WTC11 (cell line): ENCODE measurements at places on chromosomes 1 and 21. TPM values are rescaled to one million over a fixed set of nuclear protein-coding genes. Genes with fewer than 3 reads are reported as not detected.

The VASH2 gene
- total RNA-seq = 251 to 303 TPM (median 254 TPM) in 3 replicates

The BTF3L4 gene
- total RNA-seq = 74.7 to 89.4 TPM (median 79.0 TPM) in 3 replicates

The SERTAD4 gene
- total RNA-seq = 2.7 to 4.6 TPM (median 2.8 TPM) in 3 replicates

The PARS2 gene
- 11.5 to 12.1 TPM (median 12.1 TPM) in 3 replicates for total RNA-seq

The SPOCD1 gene
- 3.0 to 4.9 TPM (median 3.7 TPM) in 3 replicates for total RNA-seq

The SPRR3 gene
- not detected in 3 replicates for total RNA-seq

DNA sequence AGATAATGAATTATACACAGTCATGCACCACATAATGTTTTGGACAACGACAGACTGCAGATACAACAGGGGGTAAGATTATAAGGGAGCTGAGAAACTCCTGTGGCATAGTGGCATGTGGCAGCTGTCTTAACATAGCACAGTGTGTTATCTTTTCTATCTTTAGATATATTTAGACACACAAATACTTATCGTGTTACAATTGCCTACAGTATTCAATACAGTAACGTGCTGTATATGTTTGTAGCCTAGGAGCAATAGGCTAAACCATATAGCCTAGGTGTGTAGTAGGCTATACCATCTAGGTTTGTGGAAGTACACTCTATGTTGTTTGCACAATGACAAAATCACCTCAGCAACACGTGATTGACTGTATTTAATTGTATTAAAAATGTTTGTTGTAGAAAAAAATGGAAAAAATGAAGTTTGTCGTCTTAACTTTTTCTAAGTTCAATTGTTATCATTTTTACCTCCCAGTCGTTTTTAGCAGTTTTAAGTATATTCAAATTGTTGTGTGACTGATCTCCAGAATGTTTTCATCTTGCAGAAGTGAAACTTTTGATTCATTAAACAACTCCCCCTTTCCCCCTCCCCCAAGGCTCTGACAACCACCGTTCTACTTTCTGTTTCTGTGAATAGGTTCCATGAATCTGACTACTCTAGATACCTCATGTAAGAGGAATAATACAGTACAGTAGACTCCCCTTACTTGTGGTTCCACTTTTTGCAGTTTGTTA is 351.0 kb upstream of the B3GALT2 start:
- peaks cover 8% of the 10 kb centered on the region for H3K4me1 ChIP-seq
- H3K27me3 ChIP-seq = no peaks in the 10 kb centered on the region
- H3K27ac ChIP-seq = no peak overlapping the region
- no peaks in the 10 kb centered on the region for H3K36me3 ChIP-seq
- no peak overlapping the region for H3K4me3 ChIP-seq

DNA sequence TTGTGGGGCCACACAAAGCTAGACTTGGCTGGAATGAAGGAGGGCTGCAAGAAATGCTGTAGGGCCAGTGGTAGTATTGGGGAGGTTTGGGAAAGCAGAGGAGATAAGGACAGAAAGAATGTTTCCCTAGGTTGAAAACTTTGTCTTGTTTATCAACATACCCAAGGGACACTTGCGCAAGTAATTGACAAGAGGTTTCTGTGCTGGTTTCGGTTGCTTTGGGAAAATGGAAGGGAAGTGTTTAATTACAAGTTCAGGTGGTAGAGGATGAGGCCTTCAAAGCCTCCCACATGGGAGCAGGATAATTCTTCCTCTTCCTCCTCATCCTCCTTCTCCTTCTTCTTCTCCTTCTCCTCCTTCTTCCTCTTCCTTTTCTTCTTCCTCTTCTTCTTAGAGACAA is 182.1 kb upstream of the LMO4 start:
- peaks cover 41% of the 10 kb centered on the region for H3K27me3 ChIP-seq
- no peaks in the 10 kb centered on the region for H3K36me3 ChIP-seq
- no peak overlapping the region for H3K27ac ChIP-seq
- no peak for DNase-seq
- H3K4me3 ChIP-seq = no peak overlapping the region

DNA sequence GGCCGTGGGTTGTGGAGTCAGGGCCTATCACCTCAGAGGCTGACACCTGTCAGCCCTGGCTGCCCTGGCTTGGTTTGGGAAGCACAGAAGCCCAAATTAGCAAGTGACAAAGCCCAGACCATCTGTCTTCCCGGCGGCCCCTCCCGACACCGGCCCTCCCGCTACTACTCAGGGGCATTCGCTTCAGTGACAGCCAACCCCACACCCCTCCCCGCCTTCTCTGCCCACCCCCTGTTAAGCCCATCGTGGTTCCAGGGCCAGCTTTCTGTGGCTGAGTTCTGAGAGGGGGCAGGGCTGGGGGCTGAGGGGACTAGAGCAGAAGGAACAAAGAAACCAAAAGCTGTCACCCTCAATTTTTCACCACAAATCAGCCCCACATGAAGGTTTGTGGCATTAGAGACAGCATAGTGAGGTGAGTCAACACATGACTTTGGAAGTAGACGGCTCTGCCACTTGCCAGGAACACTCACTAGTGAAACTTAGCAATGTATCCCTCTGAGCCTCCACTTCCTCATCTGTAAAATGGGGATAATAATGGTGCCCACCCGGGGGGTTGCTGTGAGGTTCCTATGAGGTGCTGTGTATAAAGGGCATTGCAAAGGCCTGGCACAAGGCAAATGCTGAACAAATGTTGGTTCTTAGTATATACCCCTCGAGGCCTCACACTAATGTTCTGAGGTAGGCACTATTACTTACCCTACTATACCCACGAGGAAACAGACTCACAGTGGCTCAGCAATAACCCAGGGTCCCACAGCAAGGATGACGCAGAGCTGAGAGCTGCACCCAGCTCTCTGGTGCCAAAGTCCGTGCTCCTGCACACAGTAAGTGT is 5.2 kb upstream of the TNNI1 start:
- H3K27ac ChIP-seq = no peak overlapping the region
- no peak for DNase-seq

GRCh38 chr1:31483012-31483946 is 70.3 kb downstream of the SERINC2 start:
- no peak overlapping the region for H3K4me3 ChIP-seq
- no peak overlapping the region for H3K27ac ChIP-seq
- peaks cover 3% of the 10 kb centered on the region; the same call in 1 of the 2 replicates for H3K27me3 ChIP-seq
- no peak for DNase-seq
- peaks cover 22% of the 10 kb centered on the region for H3K4me1 ChIP-seq

DNA sequence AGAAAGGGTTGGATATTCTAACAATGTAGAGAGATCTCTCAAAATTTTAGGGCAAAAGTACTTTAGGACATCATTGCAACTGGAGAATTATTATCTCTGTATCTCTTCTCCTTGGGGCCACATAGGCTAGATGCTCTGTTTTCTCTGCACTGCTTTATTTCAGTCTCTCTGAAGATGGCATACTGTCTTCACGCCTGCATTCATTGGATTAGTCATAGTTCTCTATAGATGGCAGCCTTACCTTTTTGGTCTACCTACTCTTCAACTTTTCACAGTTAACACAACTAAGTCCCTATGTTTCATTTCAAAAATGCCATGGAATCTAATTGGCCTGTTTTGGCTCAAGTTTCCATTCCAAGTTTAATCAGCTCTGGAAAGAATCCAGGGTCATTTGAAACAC is 1623.3 kb upstream of the B3GALT2 start:
- H3K36me3 ChIP-seq = peaks cover 23% of the 10 kb centered on the region
- DNase-seq = no peak
- H3K4me3 ChIP-seq = no peak overlapping the region
- H3K27ac ChIP-seq = no peak overlapping the region

DNA sequence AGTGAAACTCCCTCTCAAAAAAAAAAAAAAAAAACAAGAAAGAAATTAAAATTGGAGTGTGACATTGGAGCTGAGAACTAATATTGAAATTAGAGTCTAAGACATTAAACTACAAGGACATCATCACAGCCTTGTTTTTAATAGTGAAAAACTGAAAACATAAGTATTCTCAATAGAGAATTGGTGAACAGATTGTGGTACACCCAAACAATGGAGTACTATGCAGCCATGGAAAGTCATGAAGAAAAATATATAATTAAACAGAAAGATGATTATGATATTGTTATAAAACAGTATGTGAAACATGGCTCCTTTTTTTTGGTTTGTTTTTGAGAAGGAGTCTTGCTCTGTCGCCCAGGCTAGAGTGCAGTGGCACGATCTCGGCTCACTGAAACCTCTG is 43.4 kb downstream of the NCMAP start:
- H3K36me3 ChIP-seq = no peaks in the 10 kb centered on the region
- H3K27ac ChIP-seq = no peak overlapping the region
- DNase-seq = no peak
- no peak overlapping the region for H3K4me3 ChIP-seq
- no peaks in the 10 kb centered on the region for H3K4me1 ChIP-seq

GRCh38 chr1:156766298-156767100 is 836 bp upstream of the PRCC start:
- no peak overlapping the region; the same call in 1 of the 2 replicates for H3K27ac ChIP-seq
- H3K4me1 ChIP-seq = peaks cover 34% of the 10 kb centered on the region
- no peaks in the 10 kb centered on the region for H3K27me3 ChIP-seq
- no peak overlapping the region for H3K4me3 ChIP-seq

DNA sequence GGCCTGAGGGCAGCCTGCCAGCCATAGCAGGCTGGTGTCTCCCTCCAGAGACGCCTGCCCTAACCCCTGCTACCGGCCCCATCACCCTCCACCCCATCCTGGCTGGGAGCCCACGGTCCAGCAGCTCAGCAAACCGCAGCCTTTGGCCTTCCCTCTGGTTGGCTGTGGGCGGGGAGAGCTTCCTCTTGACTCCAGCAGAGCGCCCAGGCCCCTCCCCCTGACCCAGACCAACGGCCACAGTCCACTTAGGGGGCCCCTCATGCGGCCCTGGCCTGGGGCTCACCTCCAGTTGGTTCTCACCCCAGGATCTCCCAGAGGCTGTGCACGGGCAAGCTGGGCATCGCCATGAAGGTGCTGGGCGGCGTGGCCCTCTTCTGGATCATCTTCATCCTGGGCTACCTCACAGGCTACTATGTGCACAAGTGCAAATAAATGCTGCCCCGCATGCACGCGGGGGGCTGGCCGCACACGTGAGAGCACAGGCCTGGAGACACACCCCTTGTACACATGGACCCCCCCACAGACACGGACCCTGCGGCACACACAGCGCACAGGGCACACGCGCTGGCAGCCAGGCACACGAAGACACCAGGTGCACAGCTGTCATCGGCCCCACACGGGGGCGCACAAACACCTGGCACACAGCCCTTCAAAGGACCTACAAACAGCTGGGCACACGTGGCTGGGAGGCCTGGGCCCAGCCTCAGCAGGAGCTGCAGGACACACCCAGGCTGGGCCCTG is 3.1 kb downstream of the SMIM1 start:
- peaks cover 16% of the 10 kb centered on the region for H3K36me3 ChIP-seq
- H3K27me3 ChIP-seq = no peaks in the 10 kb centered on the region; the same call in none of the 2 replicates
- H3K4me1 ChIP-seq = peaks cover 22% of the 10 kb centered on the region
- peak; percentile 64 for DNase-seq
- H3K4me3 ChIP-seq = no peak overlapping the region; the same call in 1 of the 2 replicates
- H3K27ac ChIP-seq = no peak overlapping the region

DNA sequence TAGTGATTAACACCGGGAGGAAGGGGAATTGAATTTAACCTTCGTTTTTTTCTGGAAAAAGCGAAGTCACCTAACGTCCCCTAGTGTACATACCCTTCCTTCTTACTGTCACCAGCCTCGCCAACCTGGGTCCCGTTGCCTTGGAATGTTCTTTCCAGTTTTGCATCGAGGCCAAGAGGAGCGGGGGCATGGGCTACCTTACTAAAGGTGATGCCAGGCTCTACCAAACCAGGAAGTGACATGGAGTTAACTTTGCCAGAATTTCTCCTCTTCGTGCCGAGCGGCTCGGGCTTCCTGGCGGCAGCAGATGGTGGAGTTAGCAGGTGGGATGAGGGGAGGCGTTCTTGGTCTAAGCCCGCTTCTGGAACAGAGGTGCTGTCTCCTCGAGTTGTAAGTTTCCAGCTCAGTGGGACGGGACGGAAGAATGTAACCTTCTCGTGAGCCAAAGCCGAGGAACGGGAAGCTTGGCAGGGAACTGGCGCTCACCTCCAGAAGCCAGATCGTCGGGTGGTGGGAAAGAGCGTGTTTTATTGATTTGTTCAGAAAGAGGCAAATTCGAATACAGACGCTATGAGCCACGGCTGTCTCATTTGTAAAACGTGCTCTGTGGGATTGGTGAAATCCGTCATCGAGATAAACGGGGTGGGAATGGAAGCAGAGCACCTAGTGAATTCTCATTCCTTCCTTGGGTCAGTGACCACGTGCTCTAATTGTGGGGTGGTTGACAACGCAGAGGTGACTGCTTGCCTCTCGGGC is 486 bp downstream of the NIPAL3 start:
- peaks cover 36% of the 10 kb centered on the region for H3K4me1 ChIP-seq
- H3K36me3 ChIP-seq = peaks cover 6% of the 10 kb centered on the region; the same call in 1 of the 2 replicates
- H3K27ac ChIP-seq = no peak overlapping the region; the same call in 1 of the 2 replicates
- peak overlapping the region; percentile 93 for H3K4me3 ChIP-seq
- DNase-seq = no peak
- H3K27me3 ChIP-seq = no peaks in the 10 kb centered on the region

DNA sequence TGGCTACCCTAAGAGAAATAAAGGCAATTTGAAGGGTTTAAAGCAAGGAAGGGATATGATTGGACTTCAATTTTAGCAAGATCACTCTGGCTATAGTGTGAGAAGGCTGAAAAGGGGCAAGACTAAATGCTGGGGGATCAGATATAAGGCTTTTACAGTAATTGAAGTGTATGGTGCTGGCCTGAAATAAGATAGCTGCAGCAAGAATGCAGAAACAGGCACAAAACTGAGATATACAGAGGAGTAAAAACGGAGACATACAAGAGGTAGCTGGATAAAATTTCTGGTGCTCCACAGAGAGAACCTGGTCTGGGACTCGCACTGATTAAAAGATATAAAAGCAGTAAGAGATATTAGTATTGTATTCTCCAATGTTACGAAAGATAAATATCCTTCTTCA is 92.0 kb downstream of the DENND1B start:
- no peak overlapping the region for H3K27ac ChIP-seq
- no peaks in the 10 kb centered on the region for H3K27me3 ChIP-seq
- H3K4me3 ChIP-seq = no peak overlapping the region
- H3K36me3 ChIP-seq = peaks cover 7% of the 10 kb centered on the region
- peaks cover 15% of the 10 kb centered on the region for H3K4me1 ChIP-seq
- no peak for DNase-seq

DNA sequence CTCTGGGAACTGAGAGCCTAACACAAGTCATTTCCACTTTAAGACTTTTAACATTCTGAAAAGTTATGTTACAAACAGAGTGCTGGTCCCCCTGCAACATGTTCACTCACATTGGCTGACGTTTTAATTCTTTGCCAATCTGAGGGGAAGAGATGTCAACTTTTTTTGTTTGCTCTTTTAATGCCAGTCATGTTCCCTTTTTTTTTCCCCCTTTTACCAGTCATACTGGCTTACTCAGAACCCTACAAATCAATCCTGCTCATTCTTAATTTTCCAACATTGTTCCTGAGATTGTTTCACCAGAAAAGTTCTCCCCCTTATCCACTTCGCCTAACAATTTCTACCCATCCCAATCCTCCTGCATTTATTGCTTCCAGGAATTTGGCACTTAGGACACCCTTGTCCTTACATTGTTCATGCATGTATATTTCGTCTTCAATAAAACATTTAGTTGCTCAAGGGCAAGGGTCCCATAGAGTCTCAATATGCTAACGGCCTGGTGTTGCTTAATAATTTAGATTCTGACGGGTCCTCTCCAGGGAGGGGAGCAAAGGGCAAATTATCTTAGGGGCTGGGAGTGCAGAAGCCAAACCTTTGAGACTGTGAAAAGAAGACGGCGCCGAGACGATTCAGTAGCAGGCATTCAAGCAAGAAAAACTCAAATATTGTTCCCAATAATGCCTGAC is 624 bp upstream of the CR1L start:
- H3K27me3 ChIP-seq = peaks cover 10% of the 10 kb centered on the region
- no peak for DNase-seq
- peak overlapping the region; percentile 58 for H3K4me3 ChIP-seq
- no peak overlapping the region for H3K27ac ChIP-seq
